ENCODE measurements at places on chromosomes 3 and 15. TPM values are rescaled to one million over a fixed set of nuclear protein-coding genes. Genes with fewer than 3 reads are reported as not detected.
A peak's percentile ranks its signal among the peaks of the same experiment; 100 is the strongest.

GRCh38 chr3:117820658-117821299 lies 1111.2 kb downstream of the TUSC7 start:
- DNase-seq, result no peak
- H3K4me3 ChIP-seq, result no peak overlapping the region
- no peaks in the 10 kb centered on the region for H3K36me3 ChIP-seq
- no peak overlapping the region for H3K27ac ChIP-seq
- H3K27me3 ChIP-seq, result no peaks in the 10 kb centered on the region

Gene SMCO1
- total RNA-seq, result not detected

GRCh38 chr3:15606434-15606891 lies 4.9 kb downstream of the BTD start:
- H3K27ac ChIP-seq, result peak overlapping the region; percentile 11
- H3K4me1 ChIP-seq, result peaks cover 15% of the 10 kb centered on the region
- H3K27me3 ChIP-seq, result no peaks in the 10 kb centered on the region
- DNase-seq, result no peak
- H3K4me3 ChIP-seq, result no peak overlapping the region

DNA sequence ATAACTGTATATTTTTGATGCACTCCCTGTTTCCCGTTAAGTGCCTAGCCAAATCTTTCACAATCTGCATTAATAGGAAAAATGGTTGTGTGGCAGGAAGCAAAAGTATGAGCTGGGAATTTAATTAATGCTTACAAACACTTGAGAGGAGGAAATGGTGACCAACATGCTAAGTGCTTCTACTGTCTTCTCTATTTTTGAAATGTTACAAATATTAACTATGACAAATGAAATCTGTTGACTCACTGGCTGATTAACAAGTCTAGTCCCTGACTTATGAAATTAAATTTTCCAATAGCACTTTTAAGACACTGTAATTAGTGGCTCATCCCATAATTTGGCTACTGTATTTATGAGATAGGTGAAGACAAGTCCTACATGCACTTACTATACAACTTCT lies 446.9 kb upstream of the DPPA4 start:
- H3K4me3 ChIP-seq, result no peak overlapping the region
- no peaks in the 10 kb centered on the region for H3K36me3 ChIP-seq
- H3K27ac ChIP-seq, result no peak overlapping the region
- no peaks in the 10 kb centered on the region for H3K27me3 ChIP-seq

Gene KCNH8
- total RNA-seq, result 0.10 TPM

GRCh38 chr3:135135445-135135844 lies 340.4 kb downstream of the EPHB1 start:
- no peaks in the 10 kb centered on the region for H3K4me1 ChIP-seq
- DNase-seq, result no peak
- no peaks in the 10 kb centered on the region for H3K27me3 ChIP-seq
- no peak overlapping the region for H3K4me3 ChIP-seq

DNA sequence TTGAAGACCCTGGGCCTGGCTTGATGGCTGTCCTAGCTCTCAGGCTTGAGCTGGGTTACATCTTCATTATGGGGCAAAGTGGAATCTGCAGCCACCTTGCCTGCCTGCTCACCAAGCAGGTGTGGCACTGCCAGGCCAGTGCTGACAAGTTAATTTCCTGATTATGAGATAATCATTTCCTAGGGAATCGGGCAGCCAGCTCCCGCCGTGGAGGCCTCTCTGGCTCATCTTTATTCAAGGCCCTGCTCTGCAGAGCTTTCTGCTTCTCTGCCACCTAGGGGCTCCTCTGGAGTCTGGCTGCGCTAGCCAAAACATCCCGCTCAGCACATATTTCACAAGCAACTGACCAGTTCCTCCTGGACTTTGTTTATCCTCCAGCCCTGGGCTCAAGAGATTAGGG lies 9.9 kb downstream of the LOXL1 start:
- no peak overlapping the region for H3K4me3 ChIP-seq
- no peak overlapping the region for H3K27ac ChIP-seq
- peaks cover 27% of the 10 kb centered on the region for H3K4me1 ChIP-seq
- no peak for DNase-seq

DNA sequence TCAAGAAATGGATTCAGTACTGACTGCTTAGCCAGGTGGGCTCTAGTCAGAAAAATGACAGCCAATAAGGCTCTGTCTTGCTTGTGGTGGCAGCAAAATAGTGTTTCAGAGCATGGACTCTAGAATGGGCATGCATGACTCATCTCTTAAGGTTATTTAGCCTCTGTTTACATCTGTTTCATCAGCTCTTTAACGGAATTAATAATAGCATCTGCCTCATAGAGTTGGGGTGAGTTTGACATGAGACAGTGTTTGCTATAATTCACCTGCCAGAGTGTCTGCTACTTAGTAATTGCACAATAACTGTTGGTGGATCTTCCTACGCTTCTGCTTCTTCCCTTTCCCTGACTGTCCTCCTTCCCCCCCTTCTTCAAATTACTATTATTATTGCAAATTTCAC lies 350.4 kb upstream of the SEMA6D start:
- H3K27me3 ChIP-seq, result no peaks in the 10 kb centered on the region
- DNase-seq, result no peak
- H3K4me3 ChIP-seq, result no peak overlapping the region
- H3K36me3 ChIP-seq, result no peaks in the 10 kb centered on the region
- no peak overlapping the region for H3K27ac ChIP-seq

DNA sequence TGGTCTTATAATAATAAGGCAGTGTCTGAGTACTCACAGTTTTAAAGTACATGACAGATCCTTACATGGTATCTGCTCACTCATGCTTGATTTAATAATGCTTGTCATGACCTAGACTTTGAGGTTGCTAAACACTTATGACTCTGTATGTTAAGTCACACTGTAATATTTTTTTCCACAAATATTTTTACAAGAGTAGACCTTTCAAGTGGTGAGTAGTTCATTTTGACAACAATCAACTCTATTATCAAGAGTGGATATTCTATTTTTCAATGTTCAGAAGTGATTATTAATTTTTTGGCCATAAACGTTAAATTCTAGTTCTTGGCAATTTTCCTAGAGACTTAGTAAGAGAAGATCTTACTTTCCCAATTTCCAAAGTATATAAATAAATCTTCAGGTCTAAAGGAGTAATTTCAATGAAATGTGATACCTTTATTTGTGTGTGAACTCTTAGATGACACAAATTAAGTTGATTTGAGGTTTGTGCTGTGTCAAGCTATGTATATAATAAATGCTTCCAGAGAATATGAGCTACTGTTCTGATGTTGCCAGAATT lies 104.5 kb downstream of the NLGN1 start:
- H3K27ac ChIP-seq, result no peak overlapping the region
- H3K36me3 ChIP-seq, result no peaks in the 10 kb centered on the region
- no peaks in the 10 kb centered on the region for H3K4me1 ChIP-seq
- no peak for DNase-seq

DNA sequence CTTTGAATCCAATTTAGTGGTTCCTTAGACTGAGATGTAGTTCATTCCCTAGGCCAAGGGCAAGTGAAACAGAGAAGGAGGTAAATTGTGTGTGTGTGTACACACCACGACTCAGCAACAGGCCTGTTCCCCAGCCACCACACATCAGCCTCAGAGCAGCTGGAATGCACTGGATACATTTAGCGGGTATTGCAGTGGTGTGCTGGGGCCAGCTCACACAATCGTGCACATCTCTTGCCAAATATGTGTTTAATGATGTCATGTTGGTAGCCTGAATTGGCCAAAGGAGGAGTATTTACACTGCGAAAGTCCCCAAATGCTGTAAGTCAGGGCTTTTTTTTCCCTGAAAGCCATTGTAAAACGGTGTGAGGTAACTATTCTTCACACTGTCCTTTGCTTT lies 82.3 kb downstream of the RBPMS2 start:
- H3K36me3 ChIP-seq, result peaks cover 9% of the 10 kb centered on the region
- H3K4me3 ChIP-seq, result no peak overlapping the region
- H3K27ac ChIP-seq, result peak overlapping the region; percentile 52
- H3K27me3 ChIP-seq, result no peaks in the 10 kb centered on the region

Measured in upper lobe of left lung (tissue), 6 donors.